ENCODE measurements at places on chromosomes 1 and 21.

GRCh38 chr1:4684136-4684535, 29.7 kb downstream of the AJAP1 start:
- H3K27ac ChIP-seq: no peak overlapping the region
- H3K4me1 ChIP-seq: no peaks in the 10 kb centered on the region
- no peak overlapping the region for H3K4me3 ChIP-seq

- H3K36me3 ChIP-seq: no peaks in the 10 kb centered on the region
- no peaks in the 10 kb centered on the region for H3K27me3 ChIP-seq
- no peak overlapping the region for H3K27ac ChIP-seq
These were observed 22.9 kb downstream of the ELAPOR1 start for GRCh38 chr1:109136766-109137165.

DNA sequence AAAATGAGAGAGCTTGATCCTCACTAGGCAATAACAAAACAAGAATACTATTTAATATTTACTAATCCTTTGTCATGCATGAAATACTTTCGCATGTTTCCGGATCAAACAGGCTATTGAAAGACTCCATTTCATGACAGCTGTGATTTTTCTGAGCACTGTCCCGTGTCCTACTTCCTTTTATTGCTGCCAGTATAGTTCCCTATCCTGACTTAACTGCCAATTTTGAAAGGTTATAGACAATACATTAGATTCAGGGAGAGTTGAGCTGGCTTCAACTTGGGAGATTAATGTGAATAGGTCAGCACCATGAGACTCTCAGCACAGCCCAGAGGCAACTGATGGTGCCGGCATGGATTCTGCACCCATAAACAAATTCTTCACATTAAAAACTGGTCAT, 225.8 kb downstream of the VAV3 start:
- H3K27ac ChIP-seq: no peak overlapping the region
- peaks cover 21% of the 10 kb centered on the region for H3K36me3 ChIP-seq
- DNase-seq: no peak
- peaks cover 90% of the 10 kb centered on the region for H3K4me1 ChIP-seq

DNA sequence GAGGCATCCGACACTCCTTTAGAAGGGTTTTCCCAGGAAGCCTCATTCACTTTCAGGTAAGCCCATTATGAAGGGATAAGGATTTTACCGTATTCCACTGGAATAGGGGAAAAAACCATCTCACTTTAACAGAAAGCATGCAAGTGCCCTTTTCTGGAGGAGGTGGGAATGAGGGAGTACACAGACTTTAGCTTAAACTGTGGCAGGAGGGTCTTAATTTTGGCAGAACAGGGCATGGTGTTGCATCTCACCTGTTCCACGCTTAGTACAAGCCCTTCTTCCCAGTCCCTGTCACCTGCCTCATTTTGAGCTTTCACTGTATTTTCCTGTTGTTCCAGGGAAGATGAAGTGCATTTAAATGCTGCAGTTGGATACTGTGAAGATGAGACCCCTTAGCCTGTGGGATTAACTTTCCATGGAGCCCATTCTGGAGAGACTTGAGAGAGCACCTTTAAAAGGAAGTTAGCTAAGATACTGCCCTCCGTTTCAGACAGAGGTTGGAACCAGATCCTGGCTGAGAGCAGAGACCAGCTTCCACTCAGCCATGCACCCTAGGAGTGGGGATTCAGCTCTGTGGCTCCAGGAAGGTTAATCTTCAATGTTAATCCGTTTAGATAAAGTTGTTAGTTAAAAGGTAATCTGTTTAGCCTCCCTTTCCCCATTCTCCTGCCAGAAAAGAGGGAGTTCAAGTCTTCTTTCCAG, 42.6 kb downstream of the PBX1 start:
- no peak overlapping the region for H3K27ac ChIP-seq
- H3K27me3 ChIP-seq: no peaks in the 10 kb centered on the region
- H3K36me3 ChIP-seq: no peaks in the 10 kb centered on the region

DNA sequence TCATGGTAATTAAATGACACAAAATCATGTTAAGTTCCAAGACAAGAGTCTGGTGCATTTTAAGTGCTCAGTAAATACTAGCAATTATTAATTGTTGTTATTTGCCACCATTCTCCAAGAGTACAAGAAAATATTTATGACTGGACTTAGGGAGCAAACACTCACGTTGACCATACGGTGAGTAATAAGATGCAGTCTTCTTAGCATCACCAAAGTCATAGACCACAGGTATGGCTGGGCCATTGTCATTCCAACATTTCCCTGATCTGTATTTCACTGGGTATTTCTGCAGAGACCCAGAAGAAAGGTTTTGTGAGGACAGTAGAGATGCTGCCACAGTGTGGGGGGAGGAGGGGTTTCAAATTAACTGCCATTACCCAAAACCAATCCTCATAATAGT, 4.7 kb downstream of the ITLN2 start:
- no peaks in the 10 kb centered on the region for H3K36me3 ChIP-seq
- H3K4me3 ChIP-seq: no peak overlapping the region
- H3K27ac ChIP-seq: no peak overlapping the region
- no peak for DNase-seq

DNA sequence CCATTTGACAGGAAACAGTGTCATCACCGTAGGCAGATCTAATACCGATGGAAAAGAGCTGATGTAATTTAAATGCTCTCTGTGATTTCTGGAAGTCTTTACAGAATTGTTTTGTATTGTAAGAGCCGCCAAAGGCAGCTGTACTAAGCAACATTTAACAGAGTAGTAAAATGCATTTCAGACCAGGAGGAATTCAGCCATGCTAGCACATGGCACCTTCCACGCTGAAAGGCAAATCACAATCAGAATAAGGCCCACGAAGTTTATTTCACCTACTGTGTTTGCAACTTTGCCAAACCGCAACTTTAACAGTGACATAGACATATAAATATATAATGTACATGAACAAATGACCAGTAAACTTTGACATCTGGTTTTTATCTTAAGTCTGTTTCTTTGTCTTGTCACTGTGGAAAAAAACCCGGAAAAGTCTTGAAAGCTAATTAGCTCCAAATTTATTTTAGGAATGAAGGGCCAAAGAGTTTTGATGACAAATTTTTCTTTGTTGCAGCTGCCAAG, 26.1 kb upstream of the DISC1 start:
- H3K27ac ChIP-seq: no peak overlapping the region
- peaks cover 21% of the 10 kb centered on the region for H3K4me1 ChIP-seq
- H3K36me3 ChIP-seq: no peaks in the 10 kb centered on the region
- no peak overlapping the region for H3K4me3 ChIP-seq

- no peak for DNase-seq
- H3K36me3 ChIP-seq: no peaks in the 10 kb centered on the region
- H3K27me3 ChIP-seq: peaks cover 2% of the 10 kb centered on the region
- H3K4me1 ChIP-seq: no peaks in the 10 kb centered on the region
- no peak overlapping the region for H3K27ac ChIP-seq
These were observed 102.6 kb downstream of the TTLL7 start for GRCh38 chr1:83896299-83896698.

GRCh38 chr21:41961753-41962152, 7.9 kb upstream of the C2CD2 start:
- H3K4me1 ChIP-seq: no peaks in the 10 kb centered on the region
- H3K27me3 ChIP-seq: peaks cover 7% of the 10 kb centered on the region
- no peak for DNase-seq
- H3K27ac ChIP-seq: no peak overlapping the region

- H3K36me3 ChIP-seq: peaks cover 10% of the 10 kb centered on the region
- peaks cover 5% of the 10 kb centered on the region for H3K4me1 ChIP-seq
- H3K27me3 ChIP-seq: no peaks in the 10 kb centered on the region
- no peak overlapping the region for H3K27ac ChIP-seq
- no peak overlapping the region for H3K4me3 ChIP-seq
- no peak for DNase-seq
These were observed 14.7 kb upstream of the IL24 start for GRCh38 chr1:206882555-206882954.

DNA sequence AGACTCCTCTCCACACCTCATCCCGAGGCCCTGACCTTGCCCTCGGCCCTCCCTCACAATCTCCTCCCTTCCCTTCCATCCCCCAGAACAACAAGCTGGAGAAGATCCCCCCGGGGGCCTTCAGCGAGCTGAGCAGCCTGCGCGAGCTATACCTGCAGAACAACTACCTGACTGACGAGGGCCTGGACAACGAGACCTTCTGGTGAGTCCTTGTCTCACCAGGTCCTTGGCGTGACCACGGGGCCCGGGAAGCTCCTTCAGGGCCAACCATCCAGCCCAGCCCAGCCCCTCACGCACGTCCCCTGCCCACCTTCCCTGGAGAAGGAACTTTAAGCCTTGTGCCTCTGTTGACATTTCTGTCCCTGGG, 15.6 kb downstream of the PODN start:
- H3K27me3 ChIP-seq: no peaks in the 10 kb centered on the region
- no peak overlapping the region for H3K27ac ChIP-seq
- H3K4me3 ChIP-seq: no peak overlapping the region
- H3K36me3 ChIP-seq: no peaks in the 10 kb centered on the region
- DNase-seq: no peak

DNA sequence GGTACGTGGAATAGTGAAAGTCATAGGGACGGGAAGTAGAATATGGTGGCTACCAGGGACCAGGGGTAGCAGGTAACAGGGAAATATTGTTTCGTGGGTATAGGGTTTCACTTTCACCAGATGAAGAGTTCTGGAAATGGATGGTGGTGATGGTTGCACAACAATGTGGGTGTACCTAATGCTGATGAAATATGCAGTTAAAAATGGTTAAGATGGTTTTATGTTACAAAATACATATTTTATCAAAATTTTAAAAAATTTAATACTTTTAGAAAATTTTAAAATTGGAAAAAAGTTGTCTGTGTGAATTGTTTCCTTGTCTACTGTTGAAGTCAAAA, 55.5 kb upstream of the TLR5 start:
- peaks cover 5% of the 10 kb centered on the region for H3K27me3 ChIP-seq
- H3K4me3 ChIP-seq: no peak overlapping the region
- no peak for DNase-seq
- peaks cover 3% of the 10 kb centered on the region for H3K36me3 ChIP-seq

- no peak for DNase-seq
- H3K4me1 ChIP-seq: no peaks in the 10 kb centered on the region
- no peak overlapping the region for H3K27ac ChIP-seq
- no peak overlapping the region for H3K4me3 ChIP-seq
- H3K36me3 ChIP-seq: no peaks in the 10 kb centered on the region
These were observed 49.6 kb upstream of the KDM4A start for GRCh38 chr1:43600033-43601020.

GRCh38 chr1:74505928-74506710, 6.3 kb downstream of the LRRC53 start:
- peaks cover 4% of the 10 kb centered on the region for H3K27me3 ChIP-seq
- no peak for DNase-seq
- H3K4me3 ChIP-seq: no peak overlapping the region
- no peaks in the 10 kb centered on the region for H3K36me3 ChIP-seq
- no peaks in the 10 kb centered on the region for H3K4me1 ChIP-seq

DNA sequence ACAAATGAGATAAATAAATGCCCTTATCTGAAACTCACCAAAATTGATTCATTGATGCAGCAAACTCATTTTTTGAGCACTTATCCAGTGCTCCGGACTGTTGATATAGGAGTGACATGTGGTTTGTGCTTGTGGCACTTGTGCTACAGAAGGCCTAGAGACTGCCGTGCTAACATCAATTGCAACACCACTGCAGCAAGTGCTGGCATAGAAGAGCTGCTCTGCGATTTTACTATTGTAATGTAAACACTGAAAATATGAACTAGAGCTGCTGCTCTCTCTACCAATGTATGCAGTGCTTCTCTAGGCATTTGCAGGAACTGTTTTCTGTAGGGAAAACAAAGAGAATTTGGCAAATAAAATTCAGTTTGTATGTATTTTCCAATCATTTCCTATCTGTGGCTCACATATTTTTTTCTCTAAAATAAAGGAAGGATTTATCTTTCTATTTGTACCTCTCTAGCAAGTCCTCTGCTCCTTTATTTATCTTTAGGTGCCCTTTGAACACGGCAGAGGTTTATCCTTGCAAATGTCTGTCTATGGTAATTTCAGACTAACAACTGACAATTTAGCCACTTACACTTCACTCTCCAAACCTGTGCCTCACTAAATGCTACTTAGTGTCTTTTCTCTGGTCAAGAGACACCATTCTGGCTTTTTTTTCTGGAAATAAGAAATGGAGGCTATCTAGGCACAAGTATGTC, 409.5 kb upstream of the ADGRL2 start:
- no peak overlapping the region for H3K27ac ChIP-seq
- no peaks in the 10 kb centered on the region for H3K36me3 ChIP-seq
- H3K4me3 ChIP-seq: no peak overlapping the region
- DNase-seq: no peak
- peaks cover 2% of the 10 kb centered on the region for H3K27me3 ChIP-seq

DNA sequence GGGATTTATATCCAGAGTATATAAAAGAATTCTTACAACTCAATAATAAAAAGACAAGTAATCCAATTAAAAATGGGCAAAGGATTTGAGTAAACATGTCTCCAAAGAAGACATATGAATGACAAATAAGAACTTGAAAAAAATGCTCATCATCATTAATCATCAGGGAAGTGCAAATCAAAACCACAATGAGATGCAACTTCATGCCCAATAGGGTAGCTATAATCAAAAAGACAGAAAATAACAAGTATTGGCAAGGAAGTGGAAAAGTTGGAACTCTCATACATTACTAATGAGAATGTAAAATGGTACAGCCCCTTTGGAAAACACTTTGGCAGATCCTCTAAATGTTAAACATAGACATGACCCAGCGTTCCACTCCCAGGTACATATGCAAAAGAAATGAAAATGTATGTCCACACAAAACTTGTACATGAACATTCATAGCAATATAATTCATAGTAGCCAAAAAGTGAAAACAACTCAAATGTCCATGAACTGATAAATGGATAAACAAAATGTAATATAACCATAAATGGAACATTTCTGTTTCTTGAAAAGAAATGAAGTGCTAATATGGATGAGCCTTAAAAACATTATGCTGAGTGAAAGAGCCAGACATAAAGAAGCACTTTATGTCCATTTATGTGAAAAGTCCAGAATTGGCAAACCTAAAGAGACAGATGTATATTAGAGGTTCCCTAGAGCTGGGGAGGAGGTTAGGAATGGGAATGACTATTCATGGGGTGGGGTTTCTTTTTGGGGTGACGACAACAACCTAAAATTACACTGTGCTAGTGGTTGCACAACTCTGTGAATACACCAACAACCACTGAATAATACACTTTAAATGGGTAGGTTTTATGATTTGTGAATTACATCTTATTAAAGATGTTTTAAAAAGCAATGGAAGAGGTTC, 259.7 kb downstream of the RHOU start:
- H3K36me3 ChIP-seq: no peaks in the 10 kb centered on the region
- H3K27ac ChIP-seq: no peak overlapping the region
- peaks cover 4% of the 10 kb centered on the region for H3K27me3 ChIP-seq
- no peak for DNase-seq

DNA sequence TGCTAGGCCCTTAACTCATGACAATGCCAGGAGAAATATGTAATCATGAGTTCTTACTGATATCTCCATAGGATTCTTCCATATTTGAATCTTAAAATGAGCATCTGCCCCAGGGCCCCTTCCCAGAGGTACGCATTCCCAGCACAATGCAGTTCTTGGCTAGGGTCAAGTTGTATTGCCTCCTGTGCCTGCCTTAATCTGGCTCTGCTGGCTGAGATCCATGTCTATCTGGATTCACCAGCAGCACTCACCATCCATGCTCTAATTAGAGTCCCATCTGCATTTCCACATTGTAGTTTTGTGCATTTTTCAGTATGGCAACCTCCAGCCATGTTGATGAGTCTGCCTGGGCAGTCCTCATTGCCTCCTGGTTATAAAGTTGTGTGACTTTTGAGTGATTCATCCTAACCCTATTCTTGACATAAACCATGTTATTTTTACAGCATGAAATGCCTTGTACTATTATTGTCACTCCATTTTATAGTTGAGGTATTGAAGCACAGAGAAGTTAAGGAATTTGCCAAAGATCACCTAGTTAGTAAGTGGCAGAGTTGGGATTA, 55.9 kb downstream of the CAMSAP2 start:
- no peak for DNase-seq
- H3K27me3 ChIP-seq: no peaks in the 10 kb centered on the region
- no peak overlapping the region for H3K4me3 ChIP-seq
- H3K4me1 ChIP-seq: no peaks in the 10 kb centered on the region

All from immature natural killer cell (primary cell).